ENCODE measurements at places on chromosomes 7 and 10.

- DNase-seq: no peak
These were observed 92.2 kb downstream of the GRK5 start for GRCh38 chr10:119299531-119299930.

DNA sequence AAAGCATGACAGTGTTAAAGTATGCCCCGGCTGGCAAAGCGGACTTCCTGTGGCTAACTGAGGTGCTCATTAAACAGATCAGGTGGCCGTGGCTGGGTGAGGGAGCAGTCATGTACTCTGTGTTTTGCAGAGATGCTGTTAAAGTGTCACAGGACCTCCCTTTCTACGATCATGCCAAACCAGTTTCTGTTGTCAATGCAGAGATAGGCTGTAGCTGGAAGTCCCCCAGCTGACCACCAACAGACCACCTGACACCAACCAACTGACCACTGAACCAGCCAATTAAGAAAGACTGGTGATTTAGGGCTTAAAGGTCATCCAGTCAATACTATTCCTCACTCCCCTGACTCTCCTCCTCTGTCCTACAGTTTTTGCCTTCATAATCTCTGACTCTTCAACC lies 431.1 kb upstream of the LRGUK start:
- no peak for DNase-seq

DNA sequence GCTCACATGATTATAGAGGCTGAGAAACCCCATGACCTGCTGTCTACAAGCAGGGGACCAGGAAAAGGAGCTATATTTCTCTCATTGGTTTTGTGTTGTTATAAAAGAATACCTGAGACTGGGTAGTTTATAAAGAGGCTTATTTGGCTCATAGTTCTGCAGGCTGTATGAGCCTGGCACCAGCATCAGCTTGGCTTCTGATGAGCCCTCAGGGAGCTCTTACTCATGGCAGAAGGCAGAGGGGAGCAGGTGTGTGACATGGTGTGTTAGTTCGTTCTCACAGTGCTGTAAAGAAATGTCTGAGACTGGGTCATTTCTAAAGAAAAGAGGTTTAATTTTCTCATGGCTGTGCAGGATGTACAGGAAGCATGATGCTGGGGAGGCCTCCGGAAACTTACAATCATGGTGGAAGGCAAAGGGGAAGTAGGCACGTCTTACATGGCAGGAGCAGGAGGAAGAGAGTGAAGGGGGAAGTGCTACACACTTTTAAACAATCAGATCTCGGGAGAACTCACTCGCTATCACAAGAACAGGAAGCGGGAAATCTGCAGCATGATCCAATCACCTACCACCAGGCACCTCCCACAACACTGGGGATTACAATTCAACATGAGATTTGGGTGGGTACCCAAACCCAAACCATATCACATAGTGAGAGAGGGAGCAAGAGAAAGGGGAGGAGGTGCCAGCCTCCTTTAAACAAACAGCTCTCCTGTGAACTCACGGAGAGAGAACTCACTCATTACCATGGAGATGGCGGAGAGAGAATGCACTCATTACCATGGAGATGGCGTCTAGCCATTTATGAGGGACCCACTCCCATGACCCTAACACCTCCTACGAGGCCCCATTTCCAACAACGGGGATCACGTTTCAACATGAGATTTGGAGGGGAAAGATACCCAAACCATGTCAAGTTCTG lies 133.4 kb downstream of the JCAD start:
- no peak for DNase-seq

- DNase-seq: no peak
These were observed 153.0 kb upstream of the LANCL2 start for GRCh38 chr7:55212176-55212575.

DNA sequence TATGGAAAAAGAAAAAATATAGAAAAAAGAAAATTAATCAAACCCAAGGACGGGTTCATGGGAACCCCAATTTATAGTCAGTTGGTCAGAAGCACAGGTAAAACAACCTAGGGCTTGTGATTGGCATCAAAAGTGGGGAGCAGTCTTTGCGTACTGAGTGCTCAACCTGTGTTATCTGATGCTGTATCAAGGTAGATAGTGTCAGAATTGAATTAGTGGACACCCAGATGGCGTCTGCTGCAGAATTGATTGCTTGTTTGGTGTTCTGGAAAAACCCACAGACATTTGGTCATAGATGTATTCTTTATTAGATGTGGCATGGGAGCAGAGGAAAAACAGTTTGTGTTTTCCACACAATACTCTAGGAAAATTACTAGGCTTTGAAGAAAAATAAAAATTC lies 39.6 kb downstream of the NEUROG3 start:
- no peak for DNase-seq

DNA sequence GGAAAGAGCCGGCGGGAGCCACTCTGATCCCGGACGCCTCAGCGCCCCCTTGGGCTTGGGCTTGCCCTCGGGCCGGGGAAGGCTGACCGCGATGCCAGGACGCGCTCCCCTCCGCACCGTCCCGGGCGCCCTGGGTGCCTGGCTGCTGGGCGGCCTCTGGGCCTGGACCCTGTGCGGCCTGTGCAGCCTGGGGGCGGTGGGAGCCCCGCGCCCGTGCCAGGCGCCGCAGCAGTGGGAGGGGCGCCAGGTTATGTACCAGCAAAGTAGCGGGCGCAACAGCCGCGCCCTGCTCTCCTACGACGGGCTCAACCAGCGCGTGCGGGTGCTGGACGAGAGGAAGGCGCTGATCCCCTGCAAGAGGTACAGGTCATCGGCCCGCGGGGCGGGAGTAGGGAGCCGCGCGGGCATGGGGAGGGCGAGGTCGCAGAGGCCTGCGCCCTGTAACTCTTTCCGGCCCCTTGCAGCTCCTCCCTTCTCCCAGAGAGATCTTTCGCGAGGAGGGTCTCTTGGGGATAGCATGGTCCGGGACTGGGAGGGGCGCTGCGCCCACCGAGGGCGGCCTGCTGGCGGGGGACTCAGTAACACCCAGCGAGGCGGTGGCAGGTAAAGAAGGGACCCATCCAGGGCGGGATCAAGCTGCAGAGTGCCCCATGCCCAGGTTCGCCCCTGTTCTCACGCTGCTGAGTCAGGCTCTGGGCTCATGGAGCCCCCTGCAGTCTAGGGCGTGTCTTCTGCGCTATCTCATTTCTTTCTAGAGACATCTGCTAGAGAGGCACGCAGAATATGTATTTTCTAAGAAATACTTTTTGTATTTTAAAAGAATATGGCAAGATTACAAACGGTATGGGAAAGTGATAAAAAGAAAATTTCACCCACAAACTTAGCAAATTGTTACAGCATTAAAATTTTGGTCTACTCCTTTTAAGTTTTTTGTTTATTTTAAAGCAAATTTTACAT lies 687 bp downstream of the EPDR1 start:
- peak; percentile 61 for DNase-seq

GRCh38 chr10:123743441-123744223 lies 77.5 kb downstream of the GPR26 start:
- no peak for DNase-seq

GRCh38 chr10:86391236-86391840 lies 24.7 kb upstream of the GRID1 start:
- DNase-seq: no peak

DNA sequence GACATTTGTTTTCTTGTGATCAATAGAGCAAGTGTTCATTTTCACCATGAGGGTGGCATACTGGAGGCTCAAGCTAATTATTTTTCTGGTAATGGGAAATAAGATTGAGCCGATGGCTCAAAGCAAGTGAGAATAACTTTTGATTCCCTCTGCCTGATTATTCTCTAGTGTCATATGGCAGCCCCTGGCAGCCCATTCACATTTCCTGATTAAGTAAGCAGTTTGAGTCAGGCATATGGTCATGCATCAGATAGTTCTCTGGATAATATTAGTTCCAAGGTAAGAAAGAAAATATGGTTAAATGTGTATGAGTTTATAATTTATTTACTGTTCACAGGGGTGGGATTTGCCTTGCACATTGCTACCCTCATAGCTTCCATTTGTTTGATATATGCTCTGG lies 109.2 kb downstream of the DYNC1I1 start:
- DNase-seq: no peak

DNA sequence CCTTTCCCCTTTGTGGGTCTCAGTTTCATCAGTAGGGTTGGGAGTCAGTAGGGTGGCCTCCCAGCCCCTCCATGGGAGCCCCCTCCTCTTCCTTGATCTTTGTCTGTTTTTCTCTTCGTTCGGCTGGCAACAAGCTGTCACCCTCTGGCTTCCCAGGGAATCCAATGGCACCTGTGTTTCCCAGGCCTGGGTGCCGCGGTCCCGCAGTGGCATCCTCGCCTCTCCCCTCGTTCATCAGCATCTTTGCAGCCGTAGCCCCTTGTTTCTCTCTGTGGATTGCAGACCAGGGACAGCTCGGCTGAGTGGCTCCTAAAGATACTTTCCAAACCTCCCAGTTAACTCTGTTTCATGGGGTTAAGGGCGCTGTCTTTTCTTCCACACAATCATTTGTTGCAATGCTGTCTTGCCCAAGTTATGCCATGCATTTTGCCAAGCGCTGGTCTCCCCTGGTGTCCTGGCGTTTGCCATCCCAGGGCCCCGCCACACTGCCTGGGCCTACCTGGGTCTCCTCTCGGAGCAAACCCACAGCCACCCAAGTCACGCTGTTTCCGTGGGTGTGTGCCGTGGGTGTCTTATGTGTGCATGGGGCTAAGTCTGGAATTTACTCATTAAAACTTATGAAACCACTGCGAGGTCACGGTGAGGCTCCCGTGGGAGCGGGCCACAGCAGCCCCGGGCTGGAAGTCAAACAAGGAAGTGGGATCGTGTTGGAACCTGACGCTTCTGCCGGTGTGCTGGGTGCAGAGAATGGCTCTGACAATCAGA lies 189.4 kb upstream of the SHH start:
- no peak for DNase-seq

DNA sequence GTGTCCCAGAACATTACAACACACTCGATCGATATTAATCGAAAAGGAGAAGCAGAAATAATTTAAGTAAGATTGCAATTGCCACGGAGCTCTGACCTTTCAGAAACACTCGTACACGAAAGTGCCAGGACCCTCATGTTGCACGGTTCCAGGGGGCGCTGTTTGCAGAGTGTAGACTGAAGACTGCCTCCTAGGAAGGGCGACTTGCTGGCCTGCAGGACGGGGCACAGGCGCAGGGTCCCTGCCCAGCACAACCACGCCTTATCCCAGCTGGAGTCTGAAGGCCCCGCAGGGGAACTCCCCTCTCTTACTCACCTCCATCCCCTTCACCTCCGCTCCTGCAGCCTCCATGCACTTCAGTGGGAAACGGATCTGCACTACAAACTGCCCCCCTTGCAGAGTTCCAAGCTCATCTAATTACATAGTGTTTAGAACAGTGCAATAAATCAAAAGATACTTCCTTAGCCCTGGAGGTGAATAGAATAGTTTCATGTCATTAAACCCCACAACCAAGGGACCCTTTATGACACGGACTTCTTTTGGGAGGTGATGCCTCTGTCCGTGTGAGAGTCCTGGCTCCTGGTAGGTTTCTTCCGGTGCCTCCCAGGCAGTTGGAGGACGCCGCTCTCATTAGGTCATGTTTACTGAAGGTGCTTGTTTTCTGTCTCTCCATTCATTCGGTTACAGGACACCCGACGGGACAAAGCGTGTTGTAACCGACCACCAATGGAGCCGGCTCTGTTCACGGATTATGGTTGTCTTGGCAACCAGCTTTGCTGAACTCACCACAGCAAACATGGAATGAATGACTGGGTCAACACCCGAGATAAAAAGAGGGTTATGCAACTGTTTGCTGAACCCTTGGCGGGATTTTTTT lies 262.2 kb downstream of the BAMBI start:
- no peak for DNase-seq

- DNase-seq: no peak
These were observed 117.3 kb downstream of the PTPRN2 start for GRCh38 chr7:158470336-158470735.

GRCh38 chr10:14554091-14554490 lies 220.6 kb downstream of the FAM107B start:
- DNase-seq: no peak

DNA sequence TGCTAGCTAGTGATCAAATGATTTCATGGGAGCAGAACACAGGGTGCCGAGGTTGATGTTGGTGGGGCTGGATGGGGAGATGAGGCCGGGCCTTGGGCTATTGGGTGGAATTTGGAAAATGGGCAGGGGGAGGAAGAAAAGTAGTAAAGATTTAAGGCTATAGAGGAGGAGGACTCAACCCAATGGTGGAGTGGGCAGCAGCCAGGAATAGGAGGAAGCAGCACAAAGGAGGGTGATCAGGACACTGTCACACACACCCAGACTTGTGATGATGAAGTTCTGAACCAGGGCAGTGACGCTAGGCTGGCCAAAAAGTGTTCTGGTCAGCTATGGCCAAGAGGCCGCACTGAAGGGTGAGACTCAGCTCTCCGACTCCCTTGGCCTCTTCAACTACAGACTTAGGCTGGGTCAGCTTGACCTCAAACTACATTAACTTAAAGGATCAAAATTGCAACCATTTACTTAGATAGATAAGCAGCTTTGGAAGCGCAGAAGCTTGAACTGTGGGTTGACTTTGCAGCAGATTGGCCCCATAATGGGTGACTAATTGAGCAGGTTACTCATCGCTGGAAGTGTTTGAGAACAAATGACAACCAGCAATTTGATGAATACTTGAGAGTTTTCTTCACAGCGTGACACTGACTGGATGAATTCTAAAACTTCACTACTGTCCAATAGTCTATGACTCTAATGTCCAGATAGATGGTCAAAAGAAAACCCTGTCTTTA lies 29.4 kb upstream of the GPR26 start:
- DNase-seq: no peak

GRCh38 chr7:33722383-33723101 lies 182.8 kb upstream of the BMPER start:
- DNase-seq: no peak

DNA sequence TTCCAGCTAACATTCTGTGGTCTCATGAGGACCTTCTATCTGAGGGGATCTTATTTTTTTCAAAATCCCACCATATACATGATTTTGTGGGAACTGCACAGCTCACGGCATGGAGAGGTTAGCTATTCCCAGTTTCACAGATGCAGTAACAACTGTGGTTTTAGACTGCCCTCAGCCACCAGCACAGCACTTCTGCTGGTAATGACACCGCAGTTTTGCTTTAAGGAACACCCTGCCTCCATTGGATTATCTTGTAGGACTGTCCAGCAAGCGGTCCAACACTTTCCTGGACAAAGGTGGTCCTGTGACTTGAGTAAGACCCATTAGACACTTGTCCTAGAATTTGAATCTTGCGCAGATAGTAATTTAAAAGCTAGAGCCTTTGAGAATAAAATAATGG lies 65.3 kb upstream of the SMNDC1 start:
- DNase-seq: no peak

- DNase-seq: no peak
These were observed 1144.1 kb downstream of the GATA3 start for GRCh38 chr10:9198611-9199010.

Measured in hematopoietic multipotent progenitor cell treated with erythropoietin and hydrocortisone succinate and interleukin-3 and kit ligand, for 17 days (in vitro differentiated cells).